ENCODE measurements at places on chromosomes 3 and 15. TPM values are rescaled to one million over a fixed set of nuclear protein-coding genes. Genes with fewer than 3 reads are reported as not detected.
A peak's percentile ranks its signal among the peaks of the same experiment; 100 is the strongest.

Gene AGTR1
- total RNA-seq = 0.93 TPM

Gene APOD
- total RNA-seq = 0.27 TPM

- no peak for ATAC-seq
Measured at GRCh38 chr3:147619921-147620560, 210.9 kb downstream of the ZIC1 start.

DNA sequence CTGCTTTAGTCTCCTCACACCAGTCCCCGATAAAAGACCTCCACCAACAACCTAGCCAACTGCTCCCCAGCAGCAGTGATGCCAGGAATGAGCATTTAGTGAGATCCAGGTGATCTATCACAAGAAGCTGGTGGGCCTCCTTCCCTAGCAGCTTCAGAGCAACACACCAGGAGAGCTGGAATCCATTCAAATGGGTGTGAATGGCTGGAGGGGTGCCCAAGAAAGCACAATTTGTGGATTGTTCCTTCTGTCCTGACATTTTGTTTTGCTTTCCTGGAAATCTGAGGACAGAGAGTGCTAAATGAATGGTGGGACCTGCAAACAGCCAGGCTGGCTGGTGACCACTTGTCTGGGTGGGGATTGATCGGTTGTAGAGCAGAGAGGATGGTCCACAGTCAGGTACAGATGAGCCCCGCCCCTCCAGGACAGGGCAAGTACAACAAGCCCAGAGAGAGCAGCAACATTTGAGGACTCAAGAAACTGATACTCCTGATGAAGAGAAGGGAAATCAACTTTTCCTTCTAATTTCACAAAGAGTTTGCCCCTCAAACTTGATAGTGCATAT lies 316.8 kb downstream of the VPS13C start:
- no peak for ATAC-seq

DNA sequence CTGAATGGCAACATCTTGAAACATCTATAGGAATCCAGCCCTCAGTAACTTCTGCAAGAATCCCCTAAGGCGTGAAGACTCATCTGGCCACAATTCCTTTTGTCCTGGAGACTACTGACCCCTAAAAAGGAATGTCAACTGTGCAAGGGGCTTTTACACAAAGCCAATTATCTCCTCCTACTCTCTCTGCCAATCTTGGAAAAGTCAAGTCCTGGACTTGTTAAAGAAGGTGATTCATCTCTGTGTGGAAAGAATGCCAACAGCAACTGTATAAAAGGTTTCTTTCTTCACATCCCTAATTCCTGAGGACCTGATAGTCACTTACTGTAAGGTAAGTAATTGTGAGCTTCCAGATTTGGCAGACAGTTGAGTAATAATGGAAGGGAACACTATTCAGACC lies 22.3 kb downstream of the THRB start:
- no peak for ATAC-seq

- ATAC-seq = peak; percentile 79
Measured at GRCh38 chr15:93072411-93073394, 16.3 kb downstream of the RGMA start.

DNA sequence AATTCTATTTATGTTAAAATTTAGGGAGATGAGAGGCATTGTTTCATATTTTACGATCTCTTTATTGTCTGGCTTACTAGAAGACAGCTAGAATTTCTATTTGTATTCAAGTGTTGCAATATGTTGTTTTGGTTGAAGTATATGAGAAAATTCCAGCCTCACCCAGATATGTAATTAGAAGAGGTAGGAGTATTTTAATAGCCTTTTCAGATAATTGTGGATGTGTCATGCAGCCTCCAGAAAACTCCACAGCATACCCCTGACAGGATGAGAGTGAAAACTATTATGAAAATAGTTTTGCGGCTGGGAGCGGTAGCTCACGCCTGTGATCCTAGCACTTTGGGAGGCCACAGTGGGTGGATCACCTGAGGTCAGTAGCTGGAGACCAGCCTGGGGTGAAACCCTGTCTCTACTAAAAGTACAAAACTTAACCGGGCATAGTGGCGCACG lies 21.5 kb upstream of the USP3 start:
- no peak for ATAC-seq

GRCh38 chr15:35533130-35534110 lies 12.5 kb downstream of the DPH6 start:
- ATAC-seq = no peak

- no peak for ATAC-seq
Measured at GRCh38 chr3:62332017-62332416, 41.3 kb downstream of the FEZF2 start.

DNA sequence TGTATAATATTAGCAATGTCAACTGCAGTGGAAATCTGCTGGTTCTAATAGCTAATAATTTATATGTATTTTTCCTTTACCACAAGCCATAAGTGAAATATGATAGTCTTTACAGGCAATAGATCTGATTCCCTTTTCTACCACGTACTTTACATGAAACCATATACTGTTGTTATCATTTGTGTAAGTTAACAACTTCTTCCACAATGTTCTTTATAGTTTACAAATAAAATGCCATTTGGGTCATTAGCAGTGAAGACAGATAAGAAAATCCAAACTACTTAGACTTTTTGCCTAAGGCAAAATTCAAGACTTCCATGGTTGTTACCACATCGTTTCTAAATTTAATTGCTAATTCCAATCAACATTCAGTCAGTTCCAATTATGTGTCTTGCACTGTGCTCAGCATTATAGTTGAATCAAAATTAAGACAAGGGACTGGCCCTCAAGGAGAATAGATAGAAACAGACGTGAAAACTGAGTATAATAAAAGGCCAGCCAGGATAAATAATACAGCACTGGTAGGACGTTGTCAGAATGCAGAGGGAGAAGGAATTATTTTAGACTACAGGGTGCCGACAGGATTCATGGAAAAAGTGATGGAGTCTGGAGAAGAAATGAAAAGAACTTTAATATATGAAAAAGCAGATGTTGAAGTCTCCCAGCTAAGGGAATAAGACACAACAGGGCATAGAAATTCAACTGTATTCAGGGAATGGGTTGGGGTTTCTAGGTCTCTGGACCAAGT lies 249.8 kb downstream of the ALCAM start:
- ATAC-seq = no peak

DNA sequence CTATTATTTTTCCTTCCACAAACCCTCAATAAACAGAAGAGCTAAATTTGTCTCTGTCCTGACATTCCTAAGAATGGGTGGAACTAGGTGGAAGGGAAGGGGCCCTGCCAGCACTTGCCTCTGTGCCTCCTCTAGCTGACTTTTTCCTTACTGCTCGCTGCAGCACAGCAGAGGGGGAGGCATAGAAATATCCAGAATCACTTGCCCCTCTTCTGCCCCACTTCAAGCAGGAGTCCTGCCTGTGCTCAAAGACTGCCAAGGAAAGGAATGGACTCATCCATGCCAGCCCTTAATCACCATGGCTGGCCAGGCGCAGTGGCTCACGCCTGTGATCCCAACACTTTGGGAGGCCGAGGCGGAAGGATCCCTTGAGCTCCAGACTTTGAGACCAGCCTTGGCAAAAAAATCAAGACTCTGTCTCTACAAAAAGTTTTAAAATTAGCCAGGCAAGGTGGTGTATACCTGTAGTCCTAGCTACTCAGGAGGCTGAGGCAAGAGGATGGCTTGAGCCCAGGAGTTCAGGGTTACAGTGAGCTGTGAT lies 51.8 kb downstream of the ADCY5 start:
- peak; percentile 16 for ATAC-seq

Gene GBE1
- total RNA-seq = 18.0 TPM

Gene LSMEM2
- total RNA-seq = 0.36 TPM

DNA sequence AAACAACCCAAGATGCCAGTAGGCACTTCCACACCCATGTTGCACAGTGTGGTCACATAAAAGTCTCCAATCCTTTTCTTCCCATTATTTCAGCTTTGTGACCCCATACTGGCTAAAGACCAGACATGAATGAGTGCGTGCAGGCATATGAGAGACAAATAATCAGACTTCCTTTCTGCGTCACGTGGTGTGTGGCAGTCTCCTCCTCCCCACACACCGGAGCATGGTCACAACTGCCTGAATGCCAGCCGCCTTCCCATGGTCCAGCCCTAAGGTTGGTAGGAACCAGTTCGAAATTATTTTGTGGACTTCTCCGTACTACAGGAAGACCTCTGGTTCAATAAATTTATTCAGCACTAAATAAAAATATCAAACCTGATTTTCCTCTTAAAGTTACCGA lies 65.5 kb downstream of the VGLL4 start:
- ATAC-seq = peak; percentile 48

Gene RASGRF1
- total RNA-seq = 0.38 TPM

DNA sequence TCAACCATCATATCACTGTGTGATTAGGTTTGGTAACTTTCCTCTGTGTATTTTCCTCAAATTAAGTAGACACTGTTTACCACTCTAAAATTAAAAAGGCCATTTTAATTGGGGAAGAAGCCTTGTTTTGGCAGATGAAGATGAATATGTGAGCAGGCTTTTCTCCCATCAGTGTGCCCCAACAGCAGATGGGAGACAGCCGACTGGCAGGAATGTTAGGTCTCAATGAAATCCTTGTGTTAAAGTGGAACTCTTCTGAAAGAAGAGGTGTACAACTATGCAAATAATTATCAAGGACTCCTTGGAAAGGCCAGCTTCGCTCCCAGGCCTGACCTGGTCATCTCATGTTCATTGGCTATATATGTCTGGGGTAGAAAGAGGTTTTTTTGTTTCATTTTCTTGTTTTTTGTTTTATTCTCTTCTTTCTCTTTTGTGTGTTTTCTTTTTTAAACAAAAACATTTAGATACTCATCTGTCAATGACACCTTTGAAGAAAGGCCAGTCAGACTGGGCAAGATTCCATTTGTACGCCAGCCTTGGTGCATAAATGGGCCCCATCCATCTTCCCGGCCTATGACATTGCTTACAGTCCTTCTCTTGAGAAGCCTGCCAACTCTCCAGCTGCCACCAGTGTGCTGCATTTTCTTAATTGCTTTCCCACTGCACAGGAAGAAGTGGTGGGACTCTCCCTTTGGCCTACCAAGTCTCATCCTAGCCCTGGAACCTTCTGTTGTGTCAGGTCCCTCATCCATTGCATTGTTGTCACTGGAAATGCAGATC lies 25.8 kb downstream of the LRTM1 start:
- ATAC-seq = no peak
